Osteoblast (primary cell): ENCODE measurements at places on chromosomes 3 and 15. TPM values are rescaled to one million over a fixed set of nuclear protein-coding genes. Genes with fewer than 3 reads are reported as not detected.

STRIT1 gene
- not detected in 2 replicates for total RNA-seq

FGD5 gene
- total RNA-seq, result under 0.01 TPM in 2 replicates

SLC51A gene
- not detected in 2 replicates for total RNA-seq

CAMP gene
- total RNA-seq, result not detected in 2 replicates

DNA sequence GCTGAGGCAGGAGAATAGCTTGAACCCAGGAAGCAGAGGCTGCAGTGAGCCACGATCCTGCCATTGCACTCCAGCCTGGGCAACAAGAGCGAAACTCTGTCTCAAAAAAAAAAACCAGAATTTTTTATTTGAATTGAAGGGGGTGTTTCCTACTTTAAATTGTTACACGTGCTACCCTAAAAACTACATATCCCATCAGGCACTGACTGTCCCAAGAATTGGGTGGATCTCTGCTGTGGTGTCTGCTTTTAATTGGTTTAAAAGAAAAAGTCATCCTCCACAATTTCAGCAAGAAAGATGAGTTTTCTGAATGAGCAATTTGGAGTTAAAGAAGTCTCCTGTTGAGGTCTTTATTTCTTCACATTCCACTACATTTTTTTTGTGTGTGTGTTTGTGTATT lies 2.1 kb downstream of the PDIA3 start:
- DNase-seq, result peak; percentile 41

DNA sequence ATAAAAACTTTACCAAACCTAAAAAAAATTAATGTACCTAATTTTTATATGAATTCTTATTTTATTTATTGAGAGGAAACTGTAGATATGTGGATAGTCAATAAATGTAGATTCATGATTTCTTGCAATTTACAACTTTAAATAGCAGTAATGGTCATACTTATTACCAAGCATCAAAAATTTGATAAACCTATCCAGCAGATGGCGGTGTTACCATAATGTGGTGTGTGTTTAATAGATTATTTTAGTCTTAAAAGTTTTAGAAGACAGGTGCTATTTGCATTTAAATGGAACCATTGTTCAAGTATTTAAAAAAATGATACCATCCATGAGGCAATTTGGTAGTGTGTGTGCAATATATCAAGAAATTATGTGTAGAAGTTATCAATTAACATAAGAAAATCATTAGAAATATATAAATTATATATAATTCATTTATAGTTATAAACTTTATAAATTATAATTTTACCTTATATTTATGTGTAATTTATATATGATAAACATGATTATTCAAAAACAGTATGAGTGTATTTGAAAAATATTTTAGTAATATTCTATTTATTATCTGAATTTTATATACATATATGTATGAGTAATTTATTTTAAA lies 176.0 kb upstream of the BCHE start:
- no peak for DNase-seq

GRCh38 chr3:123031051-123031450 lies 3.5 kb upstream of the SEMA5B start:
- DNase-seq, result no peak

DNA sequence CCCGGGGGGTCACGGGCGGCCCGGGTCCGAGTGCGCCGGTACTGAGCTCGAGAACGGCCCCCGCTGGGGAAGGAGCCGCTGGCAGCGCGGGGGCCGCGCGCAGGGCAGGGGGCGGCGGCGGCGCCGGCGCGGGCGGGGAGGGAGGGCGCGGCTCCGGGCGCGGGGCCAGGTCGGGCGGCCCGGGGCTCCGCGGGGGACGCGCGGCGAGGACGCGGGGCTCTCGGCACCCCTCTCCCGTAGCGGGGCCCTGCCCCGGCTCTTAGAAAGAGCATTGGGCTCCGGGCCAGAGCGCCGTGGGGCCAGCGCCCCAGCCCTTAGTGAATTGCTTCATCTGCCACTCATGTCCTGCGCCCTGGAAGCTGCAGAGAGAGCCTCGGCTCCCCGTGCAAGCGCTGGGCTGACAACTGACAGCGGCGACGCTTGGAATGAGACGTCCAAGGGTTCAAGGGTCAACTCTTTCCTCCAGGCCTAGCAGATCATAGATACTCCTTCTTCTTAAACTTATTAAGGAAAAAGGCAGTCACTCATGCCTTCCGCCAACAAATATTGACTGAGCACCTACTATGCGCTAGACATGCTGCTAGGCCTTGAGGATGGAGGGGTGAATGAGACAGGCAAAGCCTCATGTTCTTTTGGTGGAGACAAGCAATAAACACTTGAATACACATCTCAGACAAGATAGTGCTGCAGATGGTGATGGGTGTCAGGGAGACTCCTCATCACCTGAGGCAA lies 140.8 kb downstream of the SMAD6 start:
- peak; percentile 94 for DNase-seq

DNA sequence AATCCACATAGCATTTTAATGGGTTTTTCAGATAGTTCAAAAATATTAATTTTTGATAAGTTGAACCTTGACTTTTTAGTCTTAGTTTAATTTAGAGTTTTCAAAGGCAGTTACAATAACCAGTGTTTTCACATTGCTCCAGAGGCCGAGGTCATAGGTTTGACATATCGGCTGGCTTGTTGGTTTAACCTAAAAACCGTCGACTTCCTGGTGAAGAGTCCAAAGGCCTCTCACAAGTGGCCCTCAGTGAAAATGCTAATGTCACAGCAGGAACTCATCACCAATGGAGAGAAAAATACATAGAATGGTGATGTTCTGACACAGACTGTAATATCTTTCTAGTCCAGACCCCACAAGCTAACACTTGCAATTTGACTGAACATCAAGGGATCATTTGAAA lies 642.3 kb downstream of the PLOD2 start:
- DNase-seq, result no peak

GRCh38 chr15:96285729-96286254 lies 44.7 kb upstream of the NR2F2 start:
- no peak for DNase-seq

DNA sequence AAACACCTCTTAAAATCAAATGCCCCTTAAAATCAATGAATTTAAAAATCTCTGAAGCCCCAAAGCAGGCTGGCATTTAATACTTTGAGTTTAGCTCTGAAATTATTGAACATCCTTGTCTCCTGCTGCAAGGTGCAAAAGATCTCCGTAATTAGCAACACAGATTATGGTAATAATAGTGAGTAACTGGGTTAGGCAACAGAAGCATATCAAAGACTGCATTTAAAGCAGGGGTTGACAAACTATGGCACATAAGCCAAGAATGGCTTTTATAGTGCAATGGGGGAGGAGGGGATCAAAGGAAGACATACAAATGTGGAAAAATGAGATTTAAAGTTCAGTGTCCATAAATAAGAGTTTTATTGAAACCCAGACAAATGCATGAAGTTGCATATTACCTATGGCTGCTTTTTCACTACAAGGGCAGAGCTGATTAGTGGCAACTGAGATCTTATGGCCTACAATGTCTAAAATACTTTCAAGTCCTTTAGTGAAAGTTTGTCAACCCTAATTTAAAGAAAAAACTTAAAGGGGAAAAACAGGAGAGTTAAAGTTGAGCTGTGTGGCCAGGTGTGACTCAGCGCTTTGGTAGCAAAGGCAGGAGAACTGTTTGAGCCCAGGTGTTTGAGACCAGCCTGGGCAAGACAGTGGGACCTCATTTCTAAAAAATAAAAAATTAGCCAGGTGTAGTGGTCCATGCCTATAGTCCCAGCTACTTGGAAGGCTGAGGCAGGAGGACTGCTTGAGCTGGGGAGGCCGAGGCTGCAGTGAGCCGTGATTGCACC lies 157.6 kb downstream of the TBL1XR1 start:
- DNase-seq, result no peak

DNA sequence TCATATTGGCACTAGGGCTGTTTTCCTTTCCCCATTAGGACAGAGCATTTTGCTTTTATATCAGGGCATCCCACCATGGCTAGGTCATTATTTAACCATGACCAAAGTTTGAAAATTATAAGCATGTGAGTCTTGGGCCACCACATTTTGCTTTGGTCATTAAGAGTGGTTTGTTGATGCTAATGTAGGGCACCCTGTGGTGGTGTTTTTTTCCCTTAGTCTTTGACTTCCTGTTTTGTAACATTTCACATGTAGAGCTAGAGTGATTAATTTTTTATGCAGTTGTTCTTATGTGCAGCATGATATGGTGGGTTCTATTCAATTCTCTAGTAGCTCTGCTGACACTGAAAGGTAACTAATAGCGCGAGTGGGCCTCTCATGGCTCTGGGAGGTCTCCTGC lies 249.6 kb upstream of the ROBO1 start:
- DNase-seq, result no peak

GRCh38 chr3:179948740-179949139 lies 88.0 kb downstream of the PEX5L start:
- no peak for DNase-seq

- peak; percentile 51 for DNase-seq
These were observed 395.3 kb downstream of the VGLL3 start for GRCh38 chr3:86595696-86596095.
